ENCODE measurements at places on chromosomes 12 and 14.
A peak's percentile ranks its signal among the peaks of the same experiment; 100 is the strongest.

- DNase-seq = no peak
These were observed 288.4 kb downstream of the GXYLT1 start for GRCh38 chr12:41856228-41856627.

DNA sequence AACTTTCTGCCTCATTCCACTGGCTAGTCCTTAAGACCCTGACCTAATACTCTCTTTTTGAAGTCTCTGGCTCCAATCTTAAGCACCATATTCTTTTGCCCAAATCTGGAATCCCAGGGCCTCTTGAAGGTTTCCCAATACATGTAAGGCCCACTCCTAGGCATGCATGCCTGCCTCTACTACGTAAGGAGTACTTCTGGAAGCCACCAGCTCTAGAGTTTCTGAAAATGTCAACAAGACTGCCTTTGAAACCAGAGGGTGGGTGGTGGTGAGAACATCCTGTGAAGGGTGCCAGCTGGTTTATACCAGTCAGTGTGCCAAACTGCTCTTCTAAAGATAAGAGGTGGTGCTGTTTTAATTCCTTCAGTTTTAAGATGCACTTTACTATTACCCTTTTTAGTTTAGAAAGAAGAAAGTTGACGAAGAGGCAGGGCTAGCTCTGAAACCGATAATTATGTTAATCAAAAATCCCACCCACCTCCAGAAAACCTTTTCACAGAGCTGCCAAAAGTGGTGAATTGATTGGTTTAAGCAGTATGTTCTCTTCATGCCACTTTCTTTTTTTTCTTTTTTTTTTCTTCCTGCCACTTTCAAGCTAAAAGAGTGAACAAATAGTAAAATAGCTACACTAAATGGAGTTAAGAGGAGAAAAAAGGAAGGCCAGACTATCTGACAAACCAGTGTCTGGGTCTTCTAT, 8.7 kb upstream of the WDR89 start:
- no peak for DNase-seq

DNA sequence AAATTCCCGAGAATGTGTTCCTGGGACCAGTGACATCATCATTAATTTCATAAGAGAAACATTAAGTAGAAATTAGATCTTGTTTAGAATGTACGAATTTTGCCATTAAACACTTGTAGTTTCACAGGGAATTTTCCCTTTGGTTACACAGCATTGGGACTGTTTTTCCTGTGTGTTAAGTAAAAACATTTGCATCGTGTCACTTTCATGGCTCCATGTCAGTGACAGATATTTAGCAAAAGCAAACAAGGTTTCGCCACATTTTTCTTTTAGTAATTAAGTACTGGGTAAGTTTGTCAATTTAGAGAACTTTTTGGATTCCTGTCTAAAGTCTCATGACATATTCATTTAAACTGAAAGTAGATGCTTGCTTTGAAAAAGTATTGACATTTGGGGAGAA, 45.5 kb upstream of the OVCH1 start:
- no peak for DNase-seq

GRCh38 chr12:119990382-119990874, 1.4 kb downstream of the BICDL1 start:
- DNase-seq = no peak

GRCh38 chr14:57818511-57818910, 47.4 kb downstream of the SLC35F4 start:
- no peak for DNase-seq

- no peak for DNase-seq
These were observed 315.7 kb downstream of the TMEM132D start for GRCh38 chr12:129588142-129588541.

GRCh38 chr12:15996948-15997347, 85.8 kb downstream of the DERA start:
- no peak for DNase-seq

DNA sequence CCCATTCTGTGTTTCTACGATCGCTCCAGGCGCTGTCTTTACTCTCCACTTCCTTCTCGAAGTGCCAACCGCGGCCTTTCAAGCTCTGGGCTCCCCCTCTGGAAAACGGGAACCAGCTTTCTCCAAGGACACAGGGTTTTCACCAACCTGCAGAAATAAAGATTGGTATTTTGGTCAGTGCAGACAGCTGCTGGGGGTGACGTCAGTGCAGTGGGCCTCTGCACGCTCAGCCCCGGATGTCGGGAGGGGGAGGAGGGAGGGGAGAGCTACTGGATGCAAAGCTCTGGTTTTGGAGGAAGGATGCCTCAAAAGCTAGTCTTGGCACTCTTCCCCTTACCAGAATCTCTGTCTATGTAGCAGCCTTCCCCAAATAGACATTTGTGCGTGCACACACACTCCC, 19.9 kb downstream of the HRK start:
- DNase-seq = no peak

DNA sequence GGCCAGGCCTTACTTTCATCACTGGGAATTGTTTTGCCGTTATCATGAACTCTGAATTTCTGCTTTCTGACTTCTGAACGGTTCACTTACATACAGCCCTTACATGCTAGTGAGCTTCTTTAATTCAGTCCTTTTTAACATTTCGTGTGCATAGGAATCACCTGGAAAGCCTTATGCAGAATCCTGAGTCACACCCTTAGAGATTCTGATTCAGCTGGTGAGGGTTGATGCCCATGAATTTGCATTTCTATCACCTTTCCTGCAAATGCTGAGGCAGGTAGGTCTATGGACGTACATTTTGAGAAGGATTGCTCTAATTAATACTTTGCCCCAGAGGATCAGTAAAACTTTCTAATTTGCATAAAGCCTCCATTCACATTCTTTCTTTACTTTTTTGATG, 44.0 kb downstream of the PPHLN1 start:
- no peak for DNase-seq

DNA sequence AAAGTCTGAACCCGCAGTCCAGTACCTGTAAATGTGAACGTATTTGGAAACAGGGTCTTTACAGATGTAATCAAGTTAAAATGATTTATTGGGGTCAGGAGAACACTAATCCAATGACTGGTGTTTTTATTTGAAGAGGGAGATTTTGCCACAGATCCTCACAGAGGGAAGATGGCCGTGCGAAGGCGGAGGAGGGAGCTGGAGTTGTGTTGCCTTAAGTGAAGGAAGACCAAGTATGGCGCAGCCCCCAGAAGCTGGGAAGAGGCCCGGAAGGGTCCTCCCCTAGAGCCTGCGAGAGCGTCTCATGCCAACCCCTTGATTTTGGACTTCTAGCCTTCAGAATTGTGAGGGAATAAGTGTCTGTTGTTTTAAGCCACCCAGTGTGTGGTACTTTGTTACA, 102.8 kb upstream of the NUDT4 start:
- DNase-seq = no peak

DNA sequence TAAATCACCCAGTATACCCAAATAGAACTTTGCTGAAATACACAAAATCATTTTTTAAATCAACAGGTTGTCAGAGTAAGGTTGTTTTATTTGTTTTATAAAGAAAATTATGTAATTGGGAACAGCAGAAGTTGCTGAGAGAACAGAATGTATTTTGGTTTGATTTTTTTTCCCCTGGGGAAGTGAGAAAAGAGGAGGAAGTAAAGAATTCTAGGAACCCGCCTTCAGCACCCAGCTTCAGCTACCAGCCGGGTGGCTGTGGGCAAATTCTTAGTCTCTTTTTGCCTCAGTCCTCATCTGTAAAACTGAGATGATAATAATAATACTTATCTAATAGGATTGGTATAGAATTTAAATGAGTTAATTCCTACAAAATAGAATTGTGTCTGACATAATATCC, 119.4 kb downstream of the SRGAP1 start:
- no peak for DNase-seq

GRCh38 chr14:101472518-101472849, 88.8 kb upstream of the DIO3 start:
- DNase-seq = peak; percentile 20

- no peak for DNase-seq
These were observed 93.9 kb downstream of the SLC38A1 start for GRCh38 chr12:46174919-46175318.

DNA sequence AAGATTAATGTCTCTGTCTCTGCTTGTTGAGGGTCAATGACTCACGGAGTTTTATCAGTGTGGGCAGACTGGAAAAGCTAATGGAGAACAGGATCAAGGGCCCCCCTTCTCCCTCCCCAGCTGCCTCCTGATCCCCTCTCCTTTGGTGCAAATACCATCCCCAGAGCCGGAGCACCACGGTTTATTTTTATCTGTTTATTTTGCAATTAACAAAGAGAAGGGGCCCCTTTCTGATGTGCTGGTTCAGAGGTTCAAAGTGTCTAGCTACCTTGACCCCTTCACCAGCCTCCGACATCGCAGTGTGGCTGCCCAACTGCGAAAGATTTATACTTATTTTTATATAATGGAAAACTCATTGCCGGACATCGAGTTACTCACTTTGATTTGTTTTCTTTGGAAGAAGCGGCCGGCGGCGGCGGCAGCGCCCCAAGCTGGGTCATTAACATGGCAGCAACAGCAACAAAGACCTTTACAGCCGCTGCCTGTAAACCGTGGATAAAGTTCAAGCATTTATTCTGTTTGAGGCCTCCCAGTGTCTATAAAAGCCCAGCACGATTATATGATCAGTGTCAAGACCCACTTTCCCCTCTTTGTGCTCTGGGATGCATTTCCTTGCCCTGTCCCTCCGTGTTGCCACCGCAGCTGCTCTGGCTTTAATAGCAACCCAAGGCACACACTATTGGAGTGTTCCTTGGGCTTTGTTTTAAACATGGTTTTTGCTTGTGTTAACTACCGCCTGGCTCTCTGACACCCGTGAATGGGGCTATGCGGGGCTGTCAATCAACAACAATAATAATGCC, 47.4 kb upstream of the PARP11 start:
- no peak for DNase-seq

DNA sequence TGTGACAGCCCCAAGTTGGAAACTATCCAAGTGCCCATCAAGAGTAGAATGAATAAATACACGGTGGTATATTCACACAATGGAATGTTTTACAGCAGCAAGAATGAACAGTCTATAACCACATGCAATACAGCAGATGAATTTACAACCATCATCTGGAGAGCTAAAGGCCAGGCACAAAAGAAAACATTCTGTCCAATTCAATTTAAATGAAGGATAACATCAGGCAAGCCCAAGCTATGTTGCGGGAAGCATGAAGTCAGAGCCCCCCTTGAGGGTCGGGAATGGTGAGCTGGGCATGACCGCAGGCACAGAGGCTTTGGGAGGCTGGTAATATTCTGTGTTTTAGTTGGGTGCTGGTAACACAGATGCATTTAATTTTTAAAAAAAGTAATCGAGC, 76.0 kb downstream of the SYNE3 start:
- no peak for DNase-seq

- no peak for DNase-seq
These were observed 6.0 kb upstream of the AMN start for GRCh38 chr14:102916347-102917055.

- DNase-seq = peak; percentile 84
These were observed 21.0 kb downstream of the SLC25A29 start for GRCh38 chr14:100285021-100285912.

Data from SJSA1 (cell line).